Smooth muscle cell of the umbilical artery (primary cell): ENCODE measurements at places on chromosomes 4 and X. TPM values are rescaled to one million over a fixed set of nuclear protein-coding genes. Genes with fewer than 3 reads are reported as not detected.

The CCDC120 gene
- 0.30 and 0.65 TPM in 2 replicates for total RNA-seq

The NAP1L3 gene
- 13.1 and 19.3 TPM in 2 replicates for total RNA-seq

The NPY1R gene
- total RNA-seq = under 0.01 TPM in 1 of 2 replicates, not detected in the other

The CENPVL1 gene
- not detected in 2 replicates for total RNA-seq

The VEGFD gene
- total RNA-seq = 0.09 and 0.30 TPM in 2 replicates

The HEPH gene
- total RNA-seq = 1.5 and 109 TPM in 2 replicates

The ZMAT1 gene
- total RNA-seq = 0.23 and 0.30 TPM in 2 replicates

The GJB1 gene
- total RNA-seq = not detected in 2 replicates

The ADH1B gene
- 0.09 and 0.30 TPM in 2 replicates for total RNA-seq

The ZNF518B gene
- total RNA-seq = 37.4 and 39.5 TPM in 2 replicates

The CXCL3 gene
- total RNA-seq = 6.5 and 11.9 TPM in 2 replicates

The NSUN7 gene
- 0.30 TPM in 1 of 2 replicates, not detected in the other for total RNA-seq

The SLIT2 gene
- total RNA-seq = 18.1 and 34.0 TPM in 2 replicates
